NCI-H446 (cell line): ENCODE measurements at places on chromosomes 6 and 20.
A peak's percentile ranks its signal among the peaks of the same experiment; 100 is the strongest.

DNA sequence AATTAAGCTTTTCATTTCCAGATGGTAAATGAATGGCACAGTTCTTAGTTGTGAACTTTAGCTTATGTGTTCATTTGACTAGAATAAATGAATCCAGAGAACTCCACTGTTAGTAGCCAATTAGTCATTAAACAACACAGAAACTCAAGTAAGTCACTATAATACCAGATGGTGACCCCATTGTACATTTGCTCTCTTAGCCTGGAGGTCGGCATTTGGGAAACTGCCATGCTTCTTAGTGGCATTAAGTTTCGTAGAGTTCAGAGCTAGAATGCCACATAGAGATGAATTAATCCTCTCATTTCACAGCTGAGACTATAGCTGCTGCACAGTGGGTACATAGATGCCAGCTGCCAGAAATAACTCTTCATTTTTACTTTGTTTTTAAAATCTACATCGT is 10.8 kb upstream of the DTNBP1 start:
- DNase-seq, result peak; percentile 49

DNA sequence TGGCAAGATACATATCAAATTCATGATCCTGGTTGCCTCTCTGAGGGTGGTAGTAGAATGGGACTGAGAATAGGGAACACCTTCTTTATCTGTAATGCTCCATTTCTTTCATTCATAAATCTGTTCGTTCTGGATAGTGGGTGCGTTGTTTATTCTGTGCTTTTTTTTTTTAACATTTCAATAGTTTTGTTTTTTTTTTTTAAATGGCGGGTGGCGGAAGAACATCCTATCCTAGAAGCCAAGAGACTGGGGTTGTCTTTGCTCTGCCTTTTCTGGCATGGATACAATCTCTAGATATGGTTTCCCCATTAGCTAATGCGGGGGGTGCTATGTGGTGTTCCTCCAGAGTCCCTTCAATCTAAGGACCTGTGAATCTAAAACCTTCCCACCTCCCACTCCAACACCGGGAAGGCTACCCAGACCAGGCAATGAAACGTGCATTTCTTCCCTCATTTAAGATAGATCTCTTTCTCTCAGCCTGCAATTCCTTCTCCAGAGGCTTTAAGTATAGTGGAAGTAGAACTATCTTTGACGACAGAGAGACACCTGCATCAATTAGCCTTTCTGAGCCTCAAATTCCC is 883 bp upstream of the CCDC28A start:
- DNase-seq, result no peak

- peak; percentile 62 for DNase-seq
These were observed 5.9 kb downstream of the NHSL1 start for GRCh38 chr6:138493413-138493812.

- DNase-seq, result no peak
These were observed 1144.9 kb upstream of the EYS start for GRCh38 chr6:66851930-66852329.

DNA sequence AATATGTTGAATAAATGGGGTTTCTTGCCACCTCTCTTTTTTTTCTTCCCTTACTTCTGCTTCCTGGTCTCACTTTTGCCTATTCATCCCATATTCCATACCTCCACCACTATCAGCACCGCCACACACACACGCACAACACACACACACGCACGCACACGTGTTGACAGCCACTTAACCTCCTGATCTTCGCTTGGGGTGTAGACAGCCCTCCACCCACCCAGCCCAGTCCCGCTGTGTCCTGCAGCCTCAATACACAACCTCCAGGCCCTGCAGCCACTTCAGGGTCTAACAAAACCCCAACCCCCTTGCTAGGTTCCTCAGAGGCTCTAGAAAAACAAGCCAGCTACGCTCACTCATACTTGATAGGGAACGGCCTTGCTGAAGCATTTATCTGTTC is 72.3 kb downstream of the LINC00237 start:
- no peak for DNase-seq

GRCh38 chr6:50831186-50831585 is 12.5 kb downstream of the TFAP2B start:
- no peak for DNase-seq

GRCh38 chr6:15513801-15514711 is 148.8 kb downstream of the DTNBP1 start:
- no peak for DNase-seq

- DNase-seq, result no peak
These were observed 370.0 kb upstream of the SPTLC3 start for GRCh38 chr20:12638633-12639312.

GRCh38 chr6:63740709-63741108 is 105.1 kb downstream of the PHF3 start:
- DNase-seq, result peak; percentile 8

- peak; percentile 48 for DNase-seq
These were observed 34.1 kb upstream of the HLA-DQB1 start for GRCh38 chr6:32700391-32701040.
